Omental fat pad (tissue), 4 donors: ENCODE measurements at places on chromosomes 1 and 21. TPM values are rescaled to one million over a fixed set of nuclear protein-coding genes. Genes with fewer than 3 reads are reported as not detected.

Gene FAM78B
- 1.1 TPM for total RNA-seq

Gene SHCBP1L
- total RNA-seq = not detected

GRCh38 chr1:61490924-61491323 lies 234.0 kb downstream of the TM2D1 start:
- no peak for DNase-seq

DNA sequence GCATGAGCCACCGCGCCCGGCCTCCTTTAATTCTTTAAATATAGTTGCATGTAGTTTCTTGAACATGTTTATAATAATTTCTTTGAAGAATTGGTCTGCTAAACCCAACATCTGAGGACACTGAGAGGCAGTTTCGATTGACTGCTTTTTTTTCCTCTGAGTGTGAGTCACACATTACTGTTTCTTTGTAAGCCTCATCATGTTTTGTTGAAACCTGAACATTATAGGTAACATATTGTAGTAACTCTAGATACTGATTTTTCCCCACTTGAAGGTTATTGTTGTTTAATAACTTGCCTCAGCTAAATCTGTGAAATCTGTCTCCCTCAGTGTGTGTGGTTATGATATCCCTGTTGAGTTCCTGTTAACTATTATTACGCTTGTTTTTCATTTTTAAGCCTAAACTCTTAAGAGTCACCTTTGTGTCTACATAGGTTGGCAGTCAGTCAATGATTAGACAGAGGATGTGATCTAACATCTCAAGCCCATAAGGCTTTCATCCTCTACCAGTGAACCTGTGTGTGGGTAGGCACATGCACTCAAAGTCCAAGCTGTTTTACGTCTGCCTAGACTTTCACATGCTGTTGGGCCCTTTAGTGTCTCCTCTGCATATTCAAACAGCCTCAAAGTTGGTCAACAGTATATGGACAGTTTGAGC lies 155.5 kb downstream of the KCNH1 start:
- DNase-seq = no peak

- DNase-seq = no peak
Observed at GRCh38 chr1:174534789-174535188, 87.0 kb downstream of the GPR52 start.

DNA sequence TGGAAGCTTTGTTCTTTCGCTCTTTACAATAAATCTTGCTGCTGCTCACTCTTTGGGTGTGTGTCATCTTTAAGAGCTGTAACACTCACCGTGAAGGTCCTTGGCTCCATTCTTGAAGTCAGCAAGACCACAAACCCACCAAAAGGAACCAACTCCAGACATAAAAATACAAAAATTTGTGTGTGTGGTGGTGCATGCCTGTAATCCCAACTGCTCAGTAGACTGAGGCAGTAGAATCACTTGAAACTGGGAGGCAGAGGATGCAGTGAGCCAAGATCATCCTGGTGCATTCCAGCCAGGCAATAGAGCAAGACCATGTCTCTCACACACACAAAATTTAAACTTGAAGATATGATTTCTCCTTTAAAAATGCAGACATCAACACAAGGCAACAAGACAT lies 1431.7 kb upstream of the B3GALT2 start:
- DNase-seq = no peak

- no peak for DNase-seq
Observed at GRCh38 chr1:20730690-20731056, 1.8 kb downstream of the SH2D5 start.

- no peak for DNase-seq
Observed at GRCh38 chr1:107138767-107139445, 1.9 kb upstream of the NTNG1 start.

DNA sequence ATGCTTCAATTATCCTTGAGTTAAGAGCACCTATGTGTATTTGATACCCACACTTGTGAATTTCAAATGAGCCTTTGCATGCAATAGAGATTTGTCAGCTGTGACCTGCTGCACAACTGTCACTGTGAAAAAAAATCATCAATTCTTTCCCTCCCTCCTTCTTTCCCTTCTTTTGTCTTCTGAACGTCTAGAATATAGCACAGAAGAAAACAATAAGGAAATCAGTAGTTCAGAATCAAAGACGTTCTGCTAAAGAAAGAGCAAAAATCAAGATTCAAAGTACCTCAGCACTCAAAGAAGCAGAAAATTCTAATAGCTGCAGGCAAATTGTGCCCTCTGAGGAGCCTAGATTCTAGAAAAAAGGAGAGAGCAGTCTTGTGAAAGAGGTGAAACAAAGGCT lies 1.7 kb upstream of the FMN2 start:
- no peak for DNase-seq

- DNase-seq = no peak
Observed at GRCh38 chr1:117481410-117481809, 114.2 kb downstream of the MAN1A2 start.
